ENCODE measurements at places on chromosomes 12 and 14.

GRCh38 chr14:60225265-60225664, 23.8 kb upstream of the PPM1A start:
- DNase-seq, result no peak

GRCh38 chr14:38044710-38045109, 163.0 kb upstream of the SSTR1 start:
- no peak for DNase-seq

- no peak for DNase-seq
Observed at GRCh38 chr12:39300799-39301198, 142.1 kb downstream of the KIF21A start.

- DNase-seq, result peak; percentile 44
Observed at GRCh38 chr12:121712190-121712460, 427 bp upstream of the TMEM120B start.

- DNase-seq, result no peak
Observed at GRCh38 chr14:77314043-77314442, 6.6 kb downstream of the POMT2 start.

- DNase-seq, result no peak
Observed at GRCh38 chr12:12056951-12057350, 13.8 kb upstream of the BCL2L14 start.

DNA sequence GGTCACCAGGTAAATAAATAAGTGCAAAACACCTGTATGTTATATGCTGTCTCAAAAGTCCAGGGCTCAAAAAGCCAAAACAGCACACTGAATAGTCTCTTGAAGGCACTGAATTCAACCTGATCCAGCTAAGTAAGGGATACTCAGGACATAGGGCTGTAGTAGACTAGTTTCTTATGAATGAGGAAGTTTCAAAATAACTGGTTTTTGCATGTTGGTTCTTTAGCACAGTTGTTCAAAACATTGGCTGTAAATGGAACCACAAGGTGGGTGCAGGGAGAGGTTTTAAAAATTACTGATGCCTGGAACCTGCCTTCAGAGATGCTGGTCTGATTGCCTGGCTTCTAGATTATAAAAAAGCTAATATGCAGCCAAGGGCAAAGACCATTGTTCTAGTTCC, 34.1 kb downstream of the NDUFA12 start:
- no peak for DNase-seq

DNA sequence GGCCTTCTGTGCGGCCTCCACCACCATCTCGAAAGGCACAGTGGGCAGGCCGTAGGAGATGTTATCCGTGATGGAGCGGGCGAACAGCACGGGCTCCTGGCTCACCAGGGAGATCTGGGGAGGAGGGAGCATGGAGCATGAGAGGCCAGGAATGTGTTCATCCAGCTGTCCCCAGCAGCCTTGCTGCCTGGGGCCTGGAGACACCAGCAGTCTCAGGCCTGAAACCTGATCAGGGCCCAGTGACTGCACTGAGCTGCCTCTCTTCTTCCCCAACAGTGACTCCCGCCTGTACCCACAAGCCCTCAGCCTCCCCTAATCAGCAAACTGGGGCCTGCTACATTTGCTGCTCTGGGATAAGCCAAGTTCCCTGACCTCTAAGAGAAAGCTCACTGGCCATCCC, 30.9 kb downstream of the ABCB9 start:
- DNase-seq, result no peak

GRCh38 chr14:28502517-28502916, 264.1 kb upstream of the FOXG1 start:
- no peak for DNase-seq

Measured in left colon (tissue), 2 donors.